Stimulated activated CD8-positive, alpha-beta memory T cell treated with anti-CD3 and anti-CD28 coated beads, Interleukin-15, amount 100 ng/mL, for 4 hours (primary cell): ENCODE measurements at places on chromosomes 13 and 19.

GRCh38 chr13:23945612-23946011, 48.3 kb upstream of the C1QTNF9B start:
- DNase-seq, result no peak

DNA sequence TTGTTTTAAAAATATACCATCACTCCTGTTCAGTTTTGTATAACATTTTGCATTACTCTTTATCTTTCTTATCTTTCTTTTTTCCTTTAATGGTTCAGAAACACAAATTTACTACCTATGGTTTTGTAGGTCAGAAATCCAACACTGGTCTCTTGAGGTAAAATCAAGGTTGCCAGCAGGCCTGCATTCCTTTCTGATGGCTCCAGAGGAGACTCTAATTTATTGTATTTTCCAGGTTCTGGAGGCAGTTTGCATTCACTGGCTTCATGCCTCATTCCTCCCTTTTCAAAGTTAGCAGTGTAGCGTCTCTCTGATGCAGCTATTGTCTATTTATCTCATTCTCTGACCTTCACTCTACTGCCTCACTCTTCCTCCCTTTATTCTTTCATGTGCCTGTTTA, 767.4 kb downstream of the SLITRK6 start:
- no peak for DNase-seq

DNA sequence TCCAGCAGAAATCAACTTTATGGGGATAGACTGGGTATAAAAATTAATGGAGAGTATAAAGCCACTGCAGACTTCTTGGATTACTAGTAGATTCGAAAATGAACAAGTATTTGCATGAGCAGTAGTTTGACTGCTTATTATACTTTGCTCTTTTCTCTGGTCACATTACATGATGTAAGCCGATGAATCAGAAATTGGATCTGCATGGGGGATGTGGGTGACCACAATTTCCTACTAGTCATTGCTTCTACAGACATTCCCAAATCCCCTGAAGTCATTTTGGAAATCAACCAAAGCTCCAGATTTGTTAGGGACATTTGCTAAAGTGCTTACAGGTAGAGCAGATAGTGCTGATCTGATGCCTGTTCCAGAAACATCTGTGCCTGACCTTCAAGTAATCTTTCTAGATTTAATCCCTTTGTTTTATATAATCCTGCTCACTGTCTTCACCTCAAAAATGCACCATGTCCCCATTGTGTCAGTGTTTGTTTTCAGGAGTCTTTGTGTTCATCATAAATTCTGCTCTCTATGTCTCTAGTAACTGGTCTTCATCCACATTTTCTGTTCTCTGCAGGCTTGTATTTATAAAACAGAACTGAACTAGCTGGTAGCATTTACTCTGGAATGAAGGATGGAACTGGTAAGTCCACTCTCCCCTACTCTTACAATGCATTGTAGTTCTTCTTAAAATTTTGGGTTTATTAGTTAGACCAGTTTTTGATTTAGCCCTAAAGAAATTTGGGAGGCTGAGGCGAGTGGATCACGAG, 201.5 kb upstream of the CSNK1A1L start:
- no peak for DNase-seq

- no peak for DNase-seq
Observed at GRCh38 chr19:38145623-38146022, 78.4 kb downstream of the DPF1 start.

GRCh38 chr13:99237981-99238662, 20.1 kb downstream of the GPR18 start:
- DNase-seq, result no peak

- DNase-seq, result no peak
Observed at GRCh38 chr19:18023622-18024251, 15.8 kb downstream of the ARRDC2 start.

- DNase-seq, result no peak
Observed at GRCh38 chr13:101416181-101417042, at the start of gene NALCN. NALCN (minus strand) TSS chr13:101416508; CDS start chr13:101399126, 17,382 bp downstream.

- DNase-seq, result no peak
Observed at GRCh38 chr13:29952245-29952644, 101.8 kb upstream of the UBL3 start.

- no peak for DNase-seq
Observed at GRCh38 chr13:92530364-92530763, 696.2 kb upstream of the GPC6 start.

- DNase-seq, result no peak
Observed at GRCh38 chr13:98959291-98959690, 18.6 kb downstream of the DOCK9 start.

DNA sequence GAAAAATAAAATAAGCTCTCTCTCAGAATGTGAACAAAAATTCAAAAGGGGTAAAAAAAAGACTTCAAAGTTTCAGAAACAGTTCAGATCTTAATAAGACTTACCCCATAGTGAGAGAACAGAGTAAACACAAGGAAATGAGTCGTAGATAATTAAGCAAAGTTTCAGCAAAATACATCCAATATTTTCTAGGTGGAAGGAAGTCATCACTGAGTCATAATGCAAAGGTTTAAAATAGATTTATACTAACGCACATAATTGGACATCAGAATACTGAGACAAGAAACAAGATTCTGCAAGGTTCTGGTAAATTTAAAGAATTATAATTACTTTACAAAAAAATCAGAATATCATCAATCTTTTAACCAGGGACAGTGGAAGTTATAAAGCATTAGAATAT, 1370.7 kb upstream of the ATXN8OS start:
- no peak for DNase-seq

DNA sequence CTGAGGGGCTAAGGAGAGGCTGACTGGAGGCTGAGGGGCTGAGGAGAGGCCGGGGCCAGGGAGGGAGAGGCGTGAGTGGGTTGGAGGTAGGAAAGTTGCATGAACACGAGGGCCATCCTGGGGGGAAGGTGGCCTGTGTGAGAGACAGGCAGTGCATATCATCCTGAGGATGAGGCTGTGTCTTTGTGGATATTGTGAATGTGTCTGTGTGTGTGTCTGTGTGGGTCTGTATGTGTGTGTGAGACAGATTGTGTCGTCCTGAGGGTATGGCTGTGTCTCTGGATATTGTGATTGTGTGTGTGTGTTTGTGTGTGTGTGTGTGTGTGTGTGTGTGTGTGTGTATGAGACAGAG, 422 bp downstream of the ZNF71 start:
- no peak for DNase-seq

- DNase-seq, result no peak
Observed at GRCh38 chr13:21898945-21899344, 228.1 kb downstream of the FGF9 start.

DNA sequence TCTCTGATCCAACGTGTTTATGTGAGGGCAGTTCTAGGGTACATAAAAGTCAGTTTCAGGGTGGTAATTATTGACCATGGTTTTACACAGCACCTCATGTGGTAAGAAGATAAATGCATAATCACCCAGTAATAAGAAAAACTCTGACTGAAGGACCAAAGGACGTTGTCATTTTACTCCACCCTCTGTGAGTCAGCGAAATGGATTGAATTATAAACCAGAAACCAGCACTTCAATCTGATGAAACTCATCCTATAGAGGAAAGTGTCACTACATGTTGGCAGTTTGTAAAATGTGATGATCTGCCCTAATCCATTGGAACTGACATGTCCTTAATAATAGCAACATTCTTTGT, 406.8 kb downstream of the KLF5 start:
- no peak for DNase-seq

- DNase-seq, result no peak
Observed at GRCh38 chr13:65479692-65480091, 1750.4 kb downstream of the PCDH9 start.

DNA sequence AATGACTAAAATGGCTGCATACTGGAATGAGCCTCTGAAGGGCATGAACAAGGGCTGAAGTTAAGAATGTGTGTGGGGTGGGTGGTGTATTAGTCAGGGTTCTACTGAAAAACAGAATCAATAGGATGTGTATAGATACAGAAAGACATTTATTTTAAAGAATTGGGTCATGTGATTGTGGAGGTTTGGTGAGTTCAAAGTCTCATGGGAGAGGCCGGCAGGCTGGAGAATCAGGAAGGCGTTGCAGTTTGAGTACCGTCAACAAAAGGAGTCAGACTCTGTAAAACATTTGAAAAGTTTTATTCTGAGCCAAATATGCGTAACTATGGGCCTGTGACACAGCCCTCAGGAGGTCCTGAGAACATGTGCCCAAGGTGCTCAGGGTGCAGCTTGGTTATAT, 24.5 kb upstream of the CYSLTR2 start:
- DNase-seq, result no peak

- DNase-seq, result no peak
Observed at GRCh38 chr13:44746690-44747089, 170.6 kb upstream of the TSC22D1 start.

DNA sequence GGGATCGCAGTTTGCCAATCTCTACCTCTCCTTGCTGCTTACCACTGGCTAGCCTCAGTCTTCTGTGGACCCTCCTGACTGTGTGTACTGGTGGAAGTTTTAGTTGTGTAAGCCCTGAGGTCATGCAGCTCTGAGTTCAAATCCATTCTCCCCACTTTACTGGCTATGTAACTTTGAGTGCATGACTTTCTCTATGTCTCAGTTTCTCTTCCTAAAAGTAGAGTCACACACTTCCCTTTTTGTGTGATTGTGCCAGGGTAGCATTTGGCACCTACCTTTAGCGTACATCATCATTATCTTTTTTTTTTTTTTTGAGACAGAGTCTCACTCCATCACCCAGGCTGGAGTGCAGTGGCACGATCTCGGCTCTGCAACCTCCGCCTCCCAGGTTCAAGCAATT, 70.3 kb downstream of the MAP4K1 start:
- no peak for DNase-seq

DNA sequence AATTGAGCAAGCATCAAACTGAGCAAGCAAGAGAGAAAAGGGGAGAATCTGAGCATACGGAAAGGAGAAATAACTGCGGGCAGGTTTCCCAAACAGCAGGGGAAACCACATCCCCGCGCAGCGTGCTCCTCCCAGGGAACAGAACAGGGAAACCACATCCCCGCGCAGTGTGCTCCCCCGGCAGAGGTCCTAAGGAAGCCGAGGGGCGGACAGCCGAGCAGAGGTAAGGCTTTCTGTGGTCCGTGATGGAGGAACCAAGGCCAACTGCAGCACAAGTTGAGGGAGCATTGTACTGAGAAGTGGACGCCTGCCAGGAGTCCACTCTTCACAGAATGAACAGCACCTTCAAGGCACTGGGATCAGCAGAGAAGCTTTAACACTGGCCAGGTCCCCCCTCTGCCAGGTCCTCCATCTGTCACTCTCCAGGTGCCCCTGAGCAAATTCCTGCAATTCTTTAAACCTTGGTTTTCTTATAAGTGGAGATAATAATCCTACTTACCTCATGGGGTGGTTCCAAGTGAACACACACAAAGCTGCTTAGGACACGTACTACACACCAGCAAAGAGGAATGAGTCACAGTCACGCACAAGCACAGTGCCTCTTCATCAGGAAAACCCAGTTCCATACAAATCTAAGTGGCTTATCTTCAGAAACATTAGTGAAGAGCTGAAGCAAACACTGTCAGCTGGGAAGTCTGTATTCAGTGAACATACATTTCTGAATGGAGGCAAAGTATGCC, 23.0 kb upstream of the LAMP1 start:
- DNase-seq, result no peak

DNA sequence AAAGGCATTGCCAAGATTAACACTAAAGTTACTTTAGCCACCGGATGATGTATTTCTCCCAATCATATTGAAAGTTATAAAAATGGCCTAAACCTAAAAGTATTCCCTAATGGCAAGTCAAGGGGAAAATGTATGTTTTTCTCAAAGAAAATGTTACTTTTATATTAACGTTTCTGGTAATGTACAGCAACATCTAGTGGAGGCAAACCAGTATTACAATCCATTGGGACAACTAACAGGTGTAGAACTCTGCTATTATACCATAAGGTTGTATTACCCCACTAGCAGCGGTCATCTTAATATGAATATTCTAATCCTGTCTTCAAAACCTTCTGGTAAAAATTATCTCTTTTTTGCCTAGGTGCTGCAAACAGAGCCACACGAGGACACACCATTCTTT, 69.2 kb downstream of the ZNF100 start:
- no peak for DNase-seq

- no peak for DNase-seq
Observed at GRCh38 chr13:94683409-94683808, 28.9 kb downstream of the SOX21 start.

GRCh38 chr13:30301827-30302226, 5.5 kb downstream of the KATNAL1 start:
- DNase-seq, result no peak

DNA sequence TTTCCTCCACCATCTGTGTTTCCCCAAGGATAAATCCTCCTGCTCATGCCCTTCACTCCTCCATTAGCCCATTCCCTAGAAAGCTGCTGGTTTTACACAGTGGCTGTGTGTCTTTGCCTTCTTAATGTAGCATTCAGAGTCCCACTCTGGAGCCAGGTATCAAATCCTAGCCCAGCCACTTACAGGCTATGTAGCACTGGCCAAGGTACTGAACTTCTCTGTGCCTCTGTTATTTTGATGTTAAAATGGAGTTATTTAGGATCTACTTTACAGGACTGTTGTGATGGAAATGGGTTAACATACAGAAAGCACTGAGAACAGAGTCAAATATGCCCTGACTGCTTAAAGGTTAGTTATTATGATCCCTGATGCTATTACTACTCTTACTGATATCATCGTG, 1.5 kb upstream of the ZSCAN4 start:
- DNase-seq, result no peak

DNA sequence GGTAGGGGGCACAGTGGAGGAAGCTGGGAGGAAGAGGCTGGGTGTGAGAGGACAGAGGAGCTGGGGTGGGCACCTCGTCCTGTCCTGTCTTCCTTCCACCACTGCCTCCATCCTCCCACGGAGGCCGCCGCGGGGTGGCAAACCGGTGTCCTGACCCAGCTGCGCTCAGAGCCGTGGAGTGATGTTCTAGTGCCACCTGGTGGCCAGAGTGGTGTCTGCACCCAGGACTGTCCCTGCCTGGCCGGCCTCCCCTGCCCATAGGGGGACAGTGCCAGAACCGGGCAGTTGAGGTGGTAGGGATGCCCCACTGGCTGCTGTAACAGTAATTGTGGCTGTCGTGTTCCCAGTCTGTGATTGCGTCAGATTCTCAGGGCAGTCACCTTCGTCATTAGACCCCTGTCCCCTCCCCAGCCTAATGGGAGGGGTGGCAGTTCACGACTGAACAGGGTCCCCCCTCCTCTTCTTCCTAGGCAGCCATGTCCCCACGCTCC, 11.1 kb upstream of the ARRDC2 start:
- peak; percentile 60 for DNase-seq

- no peak for DNase-seq
Observed at GRCh38 chr13:93529961-93530360, 303.4 kb downstream of the GPC6 start.
